ENCODE measurements at places on chromosomes 11 and 22.

GRCh38 chr11:48005136-48005535 lies 24.8 kb downstream of the PTPRJ start:
- DNase-seq = peak; percentile 73

DNA sequence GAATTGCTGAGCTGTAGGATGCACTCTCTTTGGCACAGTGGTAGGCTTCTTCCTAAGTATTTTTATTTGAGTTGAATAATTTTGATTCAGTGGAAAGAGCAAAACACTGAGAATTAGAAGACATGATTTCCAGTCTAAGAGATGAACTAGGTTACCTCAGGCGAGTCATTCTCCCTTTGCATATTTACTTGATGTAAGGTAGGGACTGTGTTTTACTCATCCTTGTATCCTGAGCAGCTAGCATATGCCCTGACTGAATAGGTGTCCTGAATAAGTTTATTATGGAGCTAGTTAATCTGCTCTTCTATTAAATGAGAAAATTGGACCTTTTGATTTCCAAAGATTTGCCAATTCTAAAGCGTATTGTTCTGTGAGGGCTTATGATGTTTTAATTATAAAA lies 50.7 kb downstream of the STIM1 start:
- DNase-seq = no peak

DNA sequence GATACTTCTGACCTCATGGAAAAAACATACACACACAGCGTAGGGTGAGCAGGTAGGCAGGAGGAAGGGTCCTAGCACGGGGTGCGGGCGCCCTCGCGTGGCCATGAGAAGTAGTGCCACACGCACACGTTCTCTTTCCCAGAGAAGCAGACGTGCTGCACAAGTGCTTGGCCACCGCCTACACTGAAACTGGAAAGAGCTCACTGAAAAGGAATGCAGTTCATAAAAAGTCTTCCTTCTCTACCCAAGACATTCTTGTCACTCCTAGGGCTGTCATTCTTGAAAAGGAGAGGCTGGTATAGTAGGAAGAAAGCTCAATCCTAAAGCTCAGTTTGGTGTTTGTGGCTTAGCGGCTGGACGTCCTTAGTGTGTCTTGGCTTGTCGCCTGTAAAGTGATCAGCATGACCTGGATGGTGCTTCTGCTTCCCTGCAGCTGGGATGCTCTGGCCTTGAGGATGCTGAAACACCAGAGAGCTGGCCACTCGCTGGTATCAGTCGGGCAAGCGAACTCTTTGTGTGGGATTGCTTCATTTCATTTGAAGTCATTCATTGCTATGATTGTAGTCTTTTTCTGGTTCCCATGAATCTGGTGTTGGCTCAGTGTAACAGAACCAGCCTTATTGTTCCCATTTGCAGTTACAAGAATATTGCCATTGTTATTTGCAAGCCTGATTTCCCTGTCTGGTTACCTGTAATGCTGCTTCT lies 303.8 kb downstream of the NTM start:
- no peak for DNase-seq

DNA sequence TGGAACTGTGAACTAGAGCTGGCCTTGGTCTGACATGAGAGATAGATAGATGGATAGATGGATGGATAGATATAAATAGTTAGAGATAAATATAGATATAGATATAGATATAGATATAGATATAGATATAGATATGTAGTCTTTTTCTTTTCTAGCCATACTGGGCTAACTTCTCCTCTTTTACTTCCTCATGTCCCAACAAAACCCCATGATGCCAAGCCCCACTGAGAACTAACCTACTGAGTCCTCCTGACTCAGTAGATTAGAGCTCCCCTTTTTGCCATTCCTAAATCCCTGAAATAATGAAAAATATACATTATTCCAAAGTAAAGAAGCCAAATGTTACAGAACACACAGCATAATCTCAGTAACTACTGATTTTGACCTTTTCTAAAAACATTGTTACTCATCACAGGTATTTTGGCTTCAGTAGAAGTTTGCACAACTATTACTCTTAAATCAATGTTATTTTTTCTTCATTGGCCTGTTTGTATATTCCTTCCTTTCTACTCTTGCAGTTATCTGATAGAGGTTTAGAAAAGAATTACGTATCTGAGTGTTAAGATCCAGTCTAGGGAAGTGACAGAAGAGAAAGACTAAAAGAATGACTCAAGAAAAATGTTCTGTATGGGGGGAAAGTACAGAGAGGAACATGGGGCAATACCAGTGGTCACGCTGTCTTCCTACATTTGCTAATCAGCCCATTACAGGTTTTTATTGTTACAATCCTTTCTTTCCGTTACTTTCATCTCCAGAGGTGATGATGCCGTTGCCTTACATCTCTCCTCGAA lies 6.0 kb upstream of the OR10D3 start:
- no peak for DNase-seq

DNA sequence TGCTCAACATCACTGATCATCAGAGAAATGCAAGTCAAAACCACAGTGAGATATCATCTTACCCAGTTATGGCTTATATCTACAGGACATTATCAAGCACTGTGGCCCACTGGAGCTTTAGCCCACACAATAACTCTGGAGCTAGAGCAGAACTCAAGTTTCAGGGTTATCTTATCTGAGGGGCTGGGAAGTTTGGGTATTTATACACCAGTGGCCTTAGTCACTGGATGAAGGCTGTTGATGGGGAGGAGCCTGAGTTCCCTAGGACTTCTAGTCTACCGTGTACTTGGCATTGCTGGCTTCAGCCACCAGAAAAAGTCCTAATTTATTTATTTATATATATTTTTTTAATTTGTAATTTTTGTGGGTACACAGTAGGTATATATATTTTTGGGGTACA lies 19.3 kb downstream of the HSD17B12 start:
- no peak for DNase-seq

DNA sequence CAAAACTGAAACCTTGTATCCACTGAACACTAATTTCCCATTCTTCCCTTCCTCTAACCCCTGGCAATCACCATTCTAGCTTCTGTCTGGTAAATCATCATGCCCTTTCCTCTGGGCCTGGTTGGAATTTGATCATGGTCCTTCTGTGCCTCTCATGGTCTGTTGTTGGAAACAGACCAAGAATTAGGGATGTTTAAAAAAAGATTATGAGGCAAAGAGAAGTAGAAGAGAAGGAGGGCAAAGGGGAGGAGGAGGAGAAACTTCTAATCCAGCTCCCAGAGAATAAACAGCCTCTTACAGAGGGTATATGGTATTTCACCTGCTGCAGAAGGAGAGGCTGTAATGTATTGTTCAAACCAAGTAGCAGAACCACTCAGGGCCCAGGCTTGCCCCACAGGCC lies 10.6 kb downstream of the BCO2 start:
- no peak for DNase-seq

GRCh38 chr22:17086296-17086695 lies 1.5 kb downstream of the IL17RA start:
- DNase-seq = peak; percentile 34

- DNase-seq = no peak
These were observed at the start of gene OTOG for GRCh38 chr11:17547051-17547577. OTOG (plus strand) TSS chr11:17547259; CDS start chr11:17547373, 114 bp downstream.

GRCh38 chr22:44373234-44373633 lies 60.5 kb upstream of the SHISAL1 start:
- DNase-seq = no peak

GRCh38 chr11:59818572-59818971 lies 8.0 kb upstream of the MRPL16 start:
- no peak for DNase-seq

DNA sequence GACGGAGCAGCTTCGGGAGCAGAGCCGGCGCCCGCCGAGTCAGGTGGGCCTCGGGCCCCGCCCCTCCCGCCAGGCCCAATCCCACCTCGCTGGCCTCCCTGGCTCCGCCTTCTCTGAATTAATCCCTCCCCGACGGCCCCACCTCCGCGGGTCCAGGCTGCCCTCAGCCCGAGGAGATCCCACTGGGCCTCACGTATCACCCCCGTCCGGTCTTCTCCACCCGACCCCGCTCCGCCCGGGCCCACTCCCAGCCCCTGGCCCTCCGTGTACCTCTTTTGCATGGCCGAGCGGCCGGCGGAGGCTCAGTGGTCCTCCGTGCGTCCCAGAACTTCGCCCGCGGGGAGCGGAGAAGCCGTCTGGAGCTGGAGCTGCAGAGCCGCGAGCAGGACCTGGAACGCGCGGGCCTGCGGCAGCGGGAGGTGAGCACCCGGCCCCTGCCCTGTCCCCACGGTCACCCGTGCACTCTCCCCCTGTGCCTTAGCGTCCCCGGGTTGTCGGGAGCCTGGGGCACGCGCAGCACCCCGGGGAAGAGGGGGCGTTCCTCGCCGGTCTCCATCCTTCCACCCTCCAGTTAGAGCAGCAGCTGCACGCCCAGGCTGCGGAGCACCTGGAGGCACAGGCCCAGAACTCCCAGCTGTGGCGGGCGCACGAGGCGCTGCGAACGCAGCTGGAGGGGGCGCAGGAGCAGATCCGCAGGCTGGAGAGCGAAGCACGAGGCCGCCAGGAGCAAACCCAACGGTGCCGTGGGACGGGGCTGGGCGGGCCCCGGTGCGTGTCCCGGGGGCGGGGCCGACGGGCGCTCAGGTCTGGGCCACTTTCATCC lies 2.2 kb upstream of the CD151 start:
- DNase-seq = peak; percentile 37

DNA sequence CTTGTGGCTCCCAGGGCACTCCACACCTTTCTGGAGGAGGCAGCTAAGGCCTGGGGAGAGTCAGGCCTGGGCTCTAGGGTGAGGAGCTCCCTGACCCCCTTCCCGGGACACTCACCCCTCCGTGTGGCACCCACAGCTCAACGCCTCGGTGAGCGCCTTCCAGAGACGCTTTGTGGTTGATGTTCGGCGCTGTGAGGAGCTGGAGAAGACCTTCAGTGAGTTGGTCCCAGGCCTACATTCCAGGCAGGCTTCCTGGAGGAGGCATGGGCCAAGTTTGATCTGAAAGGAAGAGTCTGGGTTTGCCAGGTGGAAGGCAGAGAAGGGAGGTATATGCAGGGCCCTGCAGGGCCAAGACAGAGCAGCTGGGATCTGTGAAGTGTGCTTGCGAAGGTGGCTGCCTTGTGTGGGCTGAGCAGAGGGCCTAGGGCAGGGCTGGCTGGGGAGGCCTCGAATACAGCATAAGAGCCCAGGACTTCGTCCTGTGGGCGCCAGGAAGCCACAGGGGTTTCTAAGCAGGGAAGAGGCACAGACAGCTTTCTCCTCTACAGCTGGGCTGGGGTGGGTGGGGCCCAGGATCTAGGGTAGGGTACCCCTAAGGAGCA lies 2.9 kb downstream of the TCIRG1 start:
- DNase-seq = no peak

DNA sequence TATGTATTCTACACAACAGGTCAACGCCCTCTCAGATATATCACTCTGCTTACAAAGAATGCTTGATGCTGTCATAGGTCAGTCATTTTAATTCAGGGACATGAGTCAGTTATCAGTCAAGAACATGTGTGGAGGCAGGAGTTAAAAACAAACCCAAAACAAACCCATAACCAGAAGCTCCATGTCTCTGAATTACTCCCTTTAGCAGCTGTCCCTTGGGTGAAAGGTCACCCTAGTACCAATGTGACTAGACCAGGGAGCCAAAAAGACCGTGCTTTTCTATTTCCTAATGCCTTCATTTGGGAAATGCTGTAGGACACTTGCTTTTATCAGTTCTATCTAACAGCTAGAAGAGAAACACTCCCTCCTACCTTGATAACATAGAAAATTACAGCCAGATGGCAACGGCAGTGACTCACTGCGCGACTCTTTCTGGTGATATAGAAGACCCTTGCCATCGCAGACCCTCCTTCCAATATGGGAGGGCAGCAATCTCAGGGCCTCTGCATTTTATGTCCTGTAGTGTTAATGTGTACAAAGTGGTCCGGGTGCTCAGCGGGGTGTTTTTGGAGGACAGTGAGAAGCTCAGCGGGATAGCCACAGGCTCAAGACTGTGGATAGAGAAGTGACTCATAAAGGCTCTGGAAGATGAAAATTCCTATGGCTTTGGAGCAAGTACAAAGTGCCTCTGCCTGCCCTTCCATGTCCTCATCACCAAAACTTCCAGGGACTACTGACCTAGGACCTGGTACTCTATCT lies 24.8 kb downstream of the APOL5 start:
- no peak for DNase-seq

GRCh38 chr22:17647991-17648390 lies 9.4 kb downstream of the BCL2L13 start:
- no peak for DNase-seq

- no peak for DNase-seq
These were observed 411.5 kb upstream of the DDI1 start for GRCh38 chr11:103624708-103625623.

DNA sequence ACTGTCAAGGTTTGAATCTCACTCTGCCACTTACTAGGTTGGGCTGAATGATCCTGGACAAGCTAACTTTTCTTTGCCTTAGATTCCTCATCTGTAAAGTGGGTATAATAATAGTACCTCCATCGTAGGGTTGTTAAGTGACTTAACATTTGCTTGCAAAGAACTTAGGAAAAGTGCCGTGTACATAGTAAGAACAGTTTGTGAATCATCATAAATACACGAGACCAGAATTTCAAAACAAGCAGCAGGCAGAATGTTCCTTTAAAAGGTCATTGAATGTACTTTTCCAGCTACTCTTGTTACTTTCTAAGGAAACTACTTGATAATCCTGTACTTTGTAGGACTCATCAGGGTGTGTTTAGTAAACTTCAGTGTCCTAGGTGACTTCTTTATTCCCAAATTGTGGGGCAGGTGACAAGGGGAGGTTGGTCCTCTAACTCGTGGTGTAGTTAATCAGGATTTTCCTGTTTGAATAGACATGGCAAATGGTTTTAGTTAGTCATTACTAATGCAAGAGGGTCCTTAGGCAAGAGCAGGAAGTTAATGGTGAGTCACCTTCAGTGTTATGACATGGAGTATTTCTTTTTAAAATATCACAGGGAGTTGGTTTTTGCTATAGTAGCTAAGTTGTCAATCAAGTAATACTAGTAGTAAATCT lies 67.9 kb downstream of the YAP1 start:
- DNase-seq = no peak

- no peak for DNase-seq
These were observed 3.1 kb upstream of the RAG2 start for GRCh38 chr11:36601155-36601554.

- no peak for DNase-seq
These were observed 17.4 kb downstream of the AMOTL1 start for GRCh38 chr11:94785509-94785908.

GRCh38 chr22:17970201-17970708 lies 54.1 kb downstream of the MICAL3 start:
- no peak for DNase-seq

GRCh38 chr11:60875366-60876167 lies 8.2 kb downstream of the ZP1 start:
- no peak for DNase-seq

DNA sequence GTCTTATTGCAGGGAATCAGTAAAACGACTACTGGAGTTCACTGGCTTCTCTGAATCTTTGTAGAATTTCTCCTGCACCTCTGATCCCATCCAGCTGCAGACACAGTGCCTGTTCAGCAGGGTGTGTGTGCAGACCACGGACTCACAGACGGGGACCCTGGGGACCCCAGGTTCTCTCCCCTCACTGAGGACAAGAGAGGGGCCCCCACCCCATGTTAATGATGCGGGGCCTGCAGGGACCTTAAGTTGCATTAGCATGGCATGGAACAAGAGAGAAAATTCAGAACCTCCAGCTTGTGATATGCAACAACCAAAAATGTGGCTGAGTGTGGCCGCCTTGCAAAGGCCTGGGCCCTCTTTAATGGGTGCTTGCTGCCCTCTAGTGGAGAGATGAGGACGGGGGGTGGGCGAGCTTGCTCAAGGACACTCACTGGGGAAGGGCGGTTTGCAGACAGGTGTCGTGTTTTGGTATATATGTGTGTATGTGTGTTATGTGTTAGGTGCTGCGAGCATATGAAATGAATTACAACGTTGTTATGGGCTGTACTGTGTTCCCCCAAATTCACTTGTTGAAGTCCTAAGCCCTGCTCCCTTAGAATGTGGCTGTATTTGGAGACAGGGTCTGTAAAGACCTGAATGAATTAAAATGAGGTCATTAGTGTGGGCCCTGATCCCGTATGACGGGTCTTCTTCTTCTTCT lies 84.4 kb upstream of the SEPTIN5 start:
- peak; percentile 85 for DNase-seq
